ENCODE measurements at places on chromosomes 5 and 9.

DNA sequence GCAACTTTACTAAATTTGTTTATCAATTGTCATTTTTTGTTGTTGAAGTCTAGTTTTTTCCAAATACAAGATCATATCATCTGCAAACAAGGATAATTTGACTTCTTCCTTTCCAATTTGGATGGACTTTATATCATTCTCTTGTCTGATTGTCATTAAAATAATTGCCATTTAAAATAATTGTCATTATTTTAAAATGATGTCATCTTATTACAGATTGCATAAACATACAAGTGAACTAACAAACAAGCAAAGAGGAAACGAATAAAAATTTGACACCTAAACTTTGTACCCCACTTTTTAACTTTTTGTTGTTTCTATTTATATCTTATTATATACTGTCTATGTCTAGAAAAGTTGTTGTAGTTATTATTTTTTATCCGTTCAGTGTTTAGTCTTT, 275.2 kb downstream of the ADGRV1 start:
- no peak for DNase-seq

DNA sequence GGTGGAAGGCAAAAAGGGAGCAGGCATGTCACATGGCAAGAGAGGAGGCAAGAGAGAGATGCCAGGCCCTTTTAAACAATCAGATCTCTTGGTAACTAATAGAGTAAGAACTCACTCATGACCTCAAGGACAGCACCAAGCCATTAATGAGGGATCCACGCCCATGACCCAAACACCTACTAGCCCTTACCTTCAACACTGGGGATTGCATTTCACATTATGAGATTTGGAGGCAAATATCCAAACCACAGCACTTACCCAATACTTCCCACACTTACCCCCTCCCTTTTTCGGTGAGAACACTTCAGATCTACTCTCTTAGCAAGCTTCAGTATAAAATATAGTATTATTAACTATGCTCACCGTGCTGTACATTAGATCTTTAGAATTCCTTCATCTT, 41.9 kb downstream of the ZNF354A start:
- DNase-seq: no peak

DNA sequence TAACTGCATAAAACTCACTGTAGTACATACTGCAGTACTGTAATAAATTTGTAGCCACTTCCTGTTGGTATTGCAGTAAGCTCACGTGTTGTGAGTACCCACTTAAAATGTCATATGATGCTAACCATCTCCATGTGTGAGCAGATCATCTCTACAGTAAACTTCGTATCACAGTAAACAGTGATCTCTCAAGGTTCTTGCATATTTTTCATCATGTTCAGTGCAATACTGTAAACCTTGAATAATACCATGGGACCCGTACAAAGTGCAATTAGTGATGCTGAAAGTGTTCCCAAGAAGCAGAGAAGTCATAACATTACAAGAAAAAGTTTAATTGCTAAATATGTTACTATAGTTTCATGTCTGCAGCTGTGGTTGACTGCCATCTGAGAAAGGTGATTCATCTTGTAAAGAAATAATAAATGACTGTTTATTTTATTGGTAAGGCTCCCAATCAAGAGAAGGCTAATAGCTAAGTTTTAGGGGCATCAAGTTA, 253.8 kb upstream of the POU5F2 start:
- no peak for DNase-seq

DNA sequence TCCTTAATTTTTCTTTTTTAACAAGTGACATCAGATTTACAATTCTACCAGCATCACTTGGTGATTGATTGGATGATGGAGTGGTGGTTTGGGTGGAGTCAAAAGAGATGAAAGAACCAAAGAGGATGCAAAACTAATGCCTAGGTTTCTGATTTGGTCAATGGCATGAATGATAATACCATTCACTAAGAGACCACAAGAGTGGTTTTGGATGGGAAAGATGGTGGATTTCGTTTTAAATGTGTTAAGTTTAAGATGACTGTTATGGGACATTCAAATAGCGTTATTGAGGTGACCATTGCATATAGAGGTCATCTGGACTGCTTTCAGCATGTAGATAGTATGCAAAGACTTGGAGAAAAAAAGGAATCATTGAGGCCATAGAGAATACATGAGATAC, 3.6 kb downstream of the SMC5 start:
- no peak for DNase-seq

- DNase-seq: no peak
Measured at GRCh38 chr5:134053840-134054338, 49.1 kb upstream of the VDAC1 start.

GRCh38 chr5:32406650-32407049, 37.9 kb downstream of the ZFR start:
- no peak for DNase-seq

DNA sequence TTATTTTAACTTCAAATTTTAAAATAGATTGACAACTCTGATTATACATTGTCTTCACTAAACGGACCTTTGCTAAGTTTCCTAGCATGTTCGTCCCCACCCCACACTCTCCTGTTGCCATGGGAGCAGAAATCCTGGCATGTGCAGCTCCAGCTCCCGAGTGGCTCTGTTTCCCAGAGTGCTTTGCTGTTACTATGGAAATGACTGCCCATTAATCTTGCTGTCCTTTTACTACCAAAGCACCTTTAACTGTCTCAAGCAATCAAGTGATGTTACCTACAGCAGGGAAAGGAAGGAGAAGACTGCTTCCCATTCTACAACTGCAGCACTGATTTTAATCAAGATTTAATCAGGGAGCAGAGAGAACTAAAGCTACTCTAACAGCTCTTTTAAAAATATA, 212.0 kb upstream of the KIF2A start:
- no peak for DNase-seq

GRCh38 chr5:95053253-95053652, 231.6 kb downstream of the MCTP1 start:
- no peak for DNase-seq

- no peak for DNase-seq
Measured at GRCh38 chr5:820245-820644, 30.5 kb downstream of the ZDHHC11 start.

DNA sequence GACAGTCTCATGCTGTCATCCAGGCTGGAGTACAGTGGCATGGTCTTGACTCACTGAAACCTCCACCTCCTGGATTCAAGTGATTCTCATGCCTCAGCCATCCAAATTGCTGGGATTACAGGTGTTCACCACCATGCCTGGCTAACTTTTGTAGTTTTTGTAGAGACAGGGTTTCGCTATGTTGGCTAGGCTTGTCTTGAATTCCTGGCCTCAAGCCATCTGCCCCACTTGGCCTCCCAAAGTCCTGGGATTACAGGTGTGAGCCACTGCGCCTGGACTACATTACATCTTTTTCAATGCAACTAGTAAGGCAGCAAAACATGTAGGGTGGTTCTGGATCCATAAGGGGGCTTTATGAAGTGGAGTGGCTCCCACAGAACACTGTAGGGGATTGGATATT, 29.6 kb upstream of the RASGEF1C start:
- DNase-seq: no peak

- peak; percentile 88 for DNase-seq
Measured at GRCh38 chr5:73496984-73497457, 1.2 kb upstream of the BTF3 start.

DNA sequence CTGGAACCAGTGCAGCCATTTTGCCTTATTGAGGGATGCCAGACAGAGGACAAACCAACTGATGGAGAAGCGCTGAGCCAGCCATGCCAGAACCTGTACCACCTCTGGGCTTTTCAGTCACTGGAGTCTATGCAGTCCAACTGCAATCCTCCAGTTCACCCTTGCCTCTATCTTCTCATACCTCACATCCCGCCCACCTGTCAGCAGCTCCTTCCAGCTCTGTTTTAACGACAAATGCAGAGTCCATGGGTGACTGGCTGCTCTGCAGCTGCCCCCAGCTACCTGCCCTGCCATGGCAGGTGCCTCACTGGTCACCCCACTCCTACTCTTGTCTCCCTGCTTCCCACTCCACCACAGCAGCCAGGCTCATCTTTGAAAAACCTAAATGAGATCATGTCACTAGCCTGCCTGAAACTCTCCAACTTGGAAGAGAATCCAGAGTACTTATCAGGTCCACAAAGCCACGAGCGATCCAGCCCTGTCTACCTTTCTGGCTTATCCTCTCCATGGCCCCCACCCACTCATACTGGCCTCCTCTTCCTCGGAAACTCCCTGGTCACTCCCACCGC, 14.0 kb upstream of the ACSL6 start:
- no peak for DNase-seq

GRCh38 chr9:132040808-132041207, 38.9 kb downstream of the MED27 start:
- DNase-seq: no peak

GRCh38 chr5:150663936-150664335, 2.9 kb downstream of the MYOZ3 start:
- no peak for DNase-seq

All from Panc1 (cell line).